ENCODE measurements at places on chromosomes 6 and 20.

GRCh38 chr20:49340161-49340966 is 62.5 kb upstream of the ZNFX1 start:
- peak; percentile 41 for DNase-seq

- no peak for DNase-seq
Observed at GRCh38 chr20:43387737-43388136, 70.0 kb upstream of the SRSF6 start.

DNA sequence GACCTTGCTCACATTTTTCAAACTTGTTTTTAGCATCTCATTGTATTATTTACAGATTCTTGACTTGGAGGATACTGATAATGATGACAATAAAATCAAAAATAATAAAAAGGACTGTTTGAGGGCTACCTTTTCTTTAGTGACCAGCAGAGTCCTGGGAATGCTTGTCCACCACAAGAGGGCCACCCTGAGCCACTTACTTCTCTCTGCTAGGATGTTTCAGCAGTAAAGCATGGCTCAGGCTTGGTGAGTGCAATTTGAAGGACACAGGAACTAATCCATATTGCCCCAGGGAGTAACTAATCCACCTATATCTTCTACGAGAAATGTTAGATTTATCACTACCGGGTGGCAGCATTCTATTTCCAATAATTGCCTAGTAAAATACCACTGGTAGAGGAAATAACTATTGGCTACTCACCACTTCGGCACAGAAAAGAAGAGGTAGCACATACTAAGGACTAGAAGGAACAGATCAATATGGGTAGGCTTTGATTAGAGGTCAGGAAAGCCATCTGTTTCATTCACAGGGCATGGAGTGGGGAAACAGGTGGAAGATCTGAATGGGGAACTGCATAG is 5.8 kb upstream of the KIAA0408 start:
- peak; percentile 70 for DNase-seq

GRCh38 chr6:168632694-168633093 is 191.7 kb downstream of the SMOC2 start:
- DNase-seq, result no peak

GRCh38 chr6:105880030-105880492 is 206.1 kb upstream of the PRDM1 start:
- no peak for DNase-seq

- DNase-seq, result no peak
Observed at GRCh38 chr6:61586934-61587537, 699.0 kb downstream of the KHDRBS2 start.
